EH (cell line): ENCODE measurements at places on chromosomes 7 and 10.
A peak's percentile ranks its signal among the peaks of the same experiment; 100 is the strongest.

DNA sequence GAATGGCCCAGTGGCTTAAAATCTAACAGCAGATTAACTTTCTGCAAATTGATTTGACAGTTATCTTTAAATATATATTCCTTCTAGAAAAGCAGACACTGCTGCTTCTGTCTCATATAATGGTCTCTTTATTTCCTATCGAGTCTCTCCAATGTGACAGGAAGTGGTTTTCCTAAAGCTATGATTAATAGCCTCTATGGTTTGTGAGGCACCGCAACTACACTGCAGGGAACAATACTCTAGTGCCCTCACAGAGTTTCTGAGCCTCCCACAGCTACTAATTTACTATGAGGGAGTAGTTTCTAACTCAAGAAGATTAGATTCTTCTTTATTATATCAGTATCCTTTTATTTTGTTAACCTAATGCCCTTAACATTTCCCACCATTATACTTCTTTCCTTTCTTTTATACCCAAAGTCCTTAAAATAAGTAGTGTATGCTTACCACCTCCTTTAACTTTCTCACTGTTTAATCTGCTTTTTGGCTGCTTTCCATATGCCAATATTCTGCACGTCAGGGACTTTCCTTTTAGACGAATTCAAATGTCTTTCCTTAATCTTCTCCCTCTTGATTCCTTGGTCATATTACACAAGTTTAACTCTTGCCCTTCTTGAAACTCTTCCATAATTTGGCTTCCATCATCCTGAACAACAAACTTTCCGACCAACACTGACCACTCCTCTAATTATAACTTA, 23.8 kb upstream of the AHR start:
- DNase-seq: peak; percentile 76

DNA sequence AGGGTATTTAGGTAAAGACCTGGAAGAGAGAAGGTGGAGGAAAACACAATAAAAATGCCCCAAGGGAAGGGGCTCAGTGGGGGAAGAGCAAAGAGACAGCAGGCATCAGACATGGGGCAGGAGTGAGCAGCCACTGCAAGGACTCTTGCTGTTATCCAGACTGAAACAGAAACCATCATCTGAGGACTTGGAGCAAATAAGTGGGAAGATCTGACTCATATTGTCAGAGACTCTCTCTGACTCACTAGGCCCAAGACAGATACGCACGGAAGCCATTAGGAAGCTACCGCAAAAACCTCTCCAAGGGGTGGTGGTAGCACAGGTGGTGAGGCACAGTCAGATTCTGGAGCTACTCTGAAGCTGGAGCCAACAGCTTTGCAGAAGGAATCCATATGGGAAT, 110.7 kb downstream of the RNF32 start:
- peak; percentile 74 for DNase-seq

- no peak for DNase-seq
These were observed 4.6 kb downstream of the ASB4 start for GRCh38 chr7:95490231-95490762.

DNA sequence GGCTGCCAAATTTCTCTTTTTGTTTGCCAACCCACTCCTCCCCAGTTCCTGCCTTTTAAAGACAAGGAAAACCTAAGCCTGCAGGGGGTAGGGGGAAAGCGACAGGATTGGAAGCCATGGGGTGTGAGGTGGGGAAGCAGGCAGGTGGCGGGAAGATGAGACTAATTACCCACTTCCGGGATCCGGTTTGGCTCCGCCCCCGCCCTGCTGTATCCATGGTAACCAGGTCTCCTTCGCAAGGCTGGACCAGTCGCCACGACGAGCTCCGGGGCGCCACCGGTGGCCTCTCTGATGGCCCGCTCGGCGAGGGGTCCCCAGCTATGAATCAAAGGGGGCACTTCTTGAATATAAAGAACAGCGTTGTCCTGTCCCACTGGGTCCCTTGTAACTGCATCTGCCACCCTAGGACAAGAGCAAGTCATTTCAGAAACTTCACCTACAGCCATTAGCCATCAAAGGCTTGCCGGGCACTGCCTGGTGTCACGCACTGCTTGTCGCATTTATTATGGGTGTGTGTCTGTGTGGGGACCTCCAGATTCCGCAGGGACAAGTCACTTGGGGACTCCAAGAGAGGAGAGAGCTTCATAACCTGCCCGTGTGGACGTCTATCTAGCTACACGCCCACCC, 55.4 kb upstream of the LMTK2 start:
- DNase-seq: no peak

- DNase-seq: no peak
These were observed 5.2 kb upstream of the JMJD1C start for GRCh38 chr10:63470928-63471327.

DNA sequence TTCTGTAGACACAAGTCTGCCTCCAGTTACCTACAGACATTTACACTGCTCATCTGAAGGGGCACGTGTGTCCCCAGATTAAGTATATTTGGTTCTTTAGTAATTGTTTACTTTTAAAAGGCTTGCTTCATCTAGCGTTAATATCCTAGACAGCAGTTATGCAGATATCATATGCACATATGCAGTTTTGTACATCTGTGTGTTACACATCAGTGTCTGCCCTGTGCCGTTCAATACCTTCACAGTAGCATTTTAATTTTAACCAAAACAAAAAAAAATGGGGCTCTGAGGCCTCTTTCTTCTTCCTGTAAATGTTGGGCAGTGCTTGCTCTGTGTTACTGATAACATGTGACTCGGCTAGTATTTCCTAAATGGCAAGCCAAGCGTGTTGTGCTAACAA, 331.4 kb upstream of the MGMT start:
- no peak for DNase-seq

- DNase-seq: no peak
These were observed 610.5 kb downstream of the KCNMA1 start for GRCh38 chr10:77027141-77027540.

DNA sequence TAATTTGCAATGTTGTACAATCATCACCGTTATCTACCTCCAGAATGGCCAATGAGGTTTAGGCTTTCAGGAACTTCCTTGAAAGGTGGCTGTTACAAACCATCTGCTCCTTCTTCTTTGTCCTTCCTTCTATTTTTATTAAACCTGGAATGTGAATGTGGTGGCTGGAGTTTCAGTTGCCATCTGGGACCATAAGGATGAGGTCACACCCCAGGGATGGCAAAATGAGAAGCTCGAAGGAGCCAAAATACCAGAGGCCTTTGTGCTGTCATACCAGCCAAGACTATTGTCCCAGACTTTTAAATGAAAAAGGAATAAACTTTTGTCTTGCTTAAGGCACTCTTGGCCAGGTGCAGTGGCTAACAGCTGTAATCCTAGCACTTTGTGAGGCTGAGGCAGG, 30.9 kb upstream of the LMTK2 start:
- no peak for DNase-seq

DNA sequence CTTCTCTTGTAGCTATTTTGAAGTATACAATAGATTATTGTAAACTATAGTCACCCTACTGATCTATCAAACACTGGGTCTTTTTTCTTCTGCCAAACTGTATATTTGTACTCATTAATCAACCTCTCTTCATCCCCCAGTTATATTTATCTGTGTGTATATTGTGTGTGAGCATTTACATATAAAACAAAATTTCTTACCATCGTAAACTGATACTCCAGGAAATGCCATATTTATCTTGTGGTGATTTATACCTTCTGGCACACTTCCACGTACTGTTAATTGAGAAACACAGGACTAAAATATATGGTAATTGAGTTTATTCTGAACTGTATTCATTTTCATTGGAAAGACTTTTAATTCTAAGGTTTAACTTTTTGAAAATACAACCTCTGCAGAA, 18.9 kb downstream of the ANLN start:
- DNase-seq: peak; percentile 47

DNA sequence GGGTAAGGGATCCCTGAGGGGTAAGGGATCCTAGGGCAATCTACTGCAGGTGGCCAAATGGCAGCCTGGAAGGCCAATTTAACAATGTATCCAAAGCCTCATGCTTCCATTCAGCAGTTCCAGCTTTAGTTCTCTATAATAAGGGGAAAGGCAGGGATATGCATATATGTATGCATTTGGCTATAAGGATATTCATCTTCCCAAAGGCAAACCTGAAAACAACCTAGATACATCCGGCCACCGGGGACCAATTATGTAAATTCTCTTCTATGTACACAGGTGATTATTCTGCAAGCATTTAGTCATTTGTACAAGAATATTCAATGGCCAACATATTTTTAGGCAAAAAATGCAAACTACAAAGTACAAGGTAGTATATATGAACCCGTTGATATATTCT, 26.7 kb downstream of the PSAP start:
- DNase-seq: no peak

GRCh38 chr10:98418665-98419468, 3.9 kb upstream of the PYROXD2 start:
- no peak for DNase-seq

DNA sequence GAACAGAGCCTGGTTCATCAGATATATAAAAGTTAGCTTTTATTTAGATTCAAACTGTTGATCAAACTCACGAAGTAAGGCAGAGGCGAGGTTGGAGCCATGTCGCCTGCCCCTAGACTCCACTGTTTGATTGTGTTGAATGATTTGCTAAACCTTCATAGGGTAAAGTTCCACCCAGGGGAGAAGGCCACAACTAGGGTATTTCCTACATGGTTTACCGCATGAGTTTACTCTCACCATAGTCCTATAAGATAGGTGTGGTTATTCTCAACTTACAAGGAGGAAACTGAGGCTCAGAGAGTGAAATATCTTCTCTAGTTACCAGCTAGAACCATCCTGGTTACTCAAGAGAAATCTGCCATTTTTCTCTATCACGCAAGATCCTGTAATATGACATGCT, 31.8 kb downstream of the ARHGAP22 start:
- DNase-seq: no peak

DNA sequence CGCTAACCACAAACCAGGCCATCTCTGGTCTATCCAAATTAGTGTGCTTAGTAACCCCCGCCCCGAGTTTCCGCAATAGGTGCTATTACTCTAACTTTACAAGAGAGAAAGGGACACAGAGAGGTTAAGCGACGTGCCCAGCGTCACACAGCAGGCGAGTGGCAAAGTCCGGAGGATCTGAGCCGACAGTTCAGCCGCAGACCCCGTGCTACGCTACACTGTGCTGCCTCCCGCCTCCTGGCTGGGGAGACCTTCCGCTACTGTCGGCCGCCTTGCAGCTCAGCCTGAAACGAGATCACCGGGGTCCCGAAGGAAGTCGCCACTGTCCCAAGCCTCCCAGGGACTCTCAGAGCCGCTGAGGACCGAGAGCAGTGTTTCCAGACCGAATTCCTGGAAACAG, 799 bp downstream of the INTS1 start:
- no peak for DNase-seq

GRCh38 chr10:47299611-47300428, at the start of gene GDF10:
Gene GDF10 (plus strand): TSS chr10:47300197. CDS start chr10:47300652, 455 bp downstream.
- DNase-seq: no peak

DNA sequence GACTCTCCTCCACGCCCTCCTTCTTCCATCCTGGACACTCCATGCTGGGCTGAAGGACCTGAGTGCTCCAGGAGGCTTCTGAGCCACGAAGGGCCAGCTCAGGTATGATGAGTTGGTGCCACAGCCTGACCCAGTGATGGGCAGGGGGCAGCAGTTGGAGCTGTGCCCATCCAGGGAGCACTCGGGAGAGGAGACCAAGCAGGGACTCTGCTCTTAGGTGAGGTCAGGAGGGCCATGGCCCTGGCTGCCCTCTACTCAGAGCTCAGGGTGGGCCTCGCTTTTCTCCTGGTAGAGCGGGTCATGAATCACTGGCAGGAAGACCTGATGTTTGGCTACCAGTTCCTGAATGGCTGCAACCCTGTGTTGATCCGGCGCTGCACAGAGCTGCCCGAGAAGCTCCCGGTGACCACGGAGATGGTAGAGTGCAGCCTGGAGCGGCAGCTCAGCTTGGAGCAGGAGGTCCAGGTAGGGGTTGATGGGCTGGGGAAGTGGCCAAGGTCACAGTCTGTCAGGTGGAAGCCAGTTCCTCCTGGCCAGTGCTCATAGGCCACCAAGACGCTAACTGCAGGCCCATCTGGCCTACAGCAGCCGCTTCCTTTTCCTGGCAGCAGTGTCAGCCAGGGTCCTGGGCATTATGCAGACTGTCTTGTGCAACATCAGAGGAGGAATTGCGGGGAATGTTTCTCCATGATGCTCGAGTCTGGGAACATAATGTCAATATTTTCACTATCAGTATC, 50.8 kb downstream of the ALOX5 start:
- DNase-seq: no peak

GRCh38 chr10:3000048-3000447, 67.3 kb upstream of the PFKP start:
- no peak for DNase-seq

DNA sequence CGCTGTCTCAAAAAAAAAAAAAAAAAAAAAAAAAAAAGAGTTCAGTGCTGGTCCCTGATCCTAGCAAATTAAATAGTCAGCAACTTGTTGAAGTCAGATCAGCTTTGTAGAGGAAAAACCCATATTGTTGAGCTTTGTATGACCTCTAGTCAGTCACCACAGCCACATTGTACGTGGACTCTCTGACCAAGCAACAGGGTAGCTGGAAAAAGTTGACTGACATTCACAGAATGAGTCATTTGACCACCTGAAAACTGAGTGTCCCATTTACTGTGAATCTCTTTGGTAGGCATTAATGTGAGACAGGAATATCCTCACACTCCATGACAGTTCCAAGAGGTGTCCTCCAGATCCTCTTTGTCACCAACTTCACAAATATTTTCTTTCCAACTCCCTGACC, 371.1 kb downstream of the LRRTM3 start:
- no peak for DNase-seq

GRCh38 chr10:12509016-12509793, 159.9 kb downstream of the CAMK1D start:
- DNase-seq: no peak

GRCh38 chr10:132827423-132827789, 41.5 kb upstream of the NKX6-2 start:
- DNase-seq: no peak

- peak; percentile 39 for DNase-seq
These were observed 446.9 kb downstream of the KIF20B start for GRCh38 chr10:90148116-90148855.

- DNase-seq: no peak
These were observed 57.2 kb downstream of the TFEC start for GRCh38 chr7:115973406-115973805.

- DNase-seq: peak; percentile 16
These were observed 89.6 kb downstream of the FOXL3 start for GRCh38 chr7:379456-380138.

DNA sequence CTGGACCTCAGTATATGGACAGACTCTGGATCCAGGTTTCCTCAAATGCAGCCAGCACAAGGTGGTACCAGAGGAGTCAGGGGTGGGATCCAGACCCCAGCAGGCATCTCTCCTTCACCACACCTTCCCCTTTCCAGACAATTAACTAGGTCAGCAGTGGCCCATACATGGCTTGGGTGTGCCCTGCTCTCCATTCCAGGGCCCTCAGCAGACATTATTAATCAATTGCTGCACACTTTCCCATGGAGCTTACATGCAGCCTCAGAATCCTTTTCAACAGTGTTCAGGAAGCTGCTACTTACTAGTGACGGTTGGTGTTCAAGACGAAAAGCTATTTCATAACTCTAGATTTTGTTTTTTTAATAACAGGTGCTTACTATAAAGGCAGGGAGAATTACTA, 6.0 kb downstream of the COL13A1 start:
- peak; percentile 54 for DNase-seq
